ENCODE measurements at places on chromosomes 16 and 17. TPM values are rescaled to one million over a fixed set of nuclear protein-coding genes. Genes with fewer than 3 reads are reported as not detected.

MYH2 gene
- not detected for polyA plus RNA-seq

SLC16A13 gene
- polyA plus RNA-seq, result 10.1 TPM

KRT23 gene
- polyA plus RNA-seq, result 2.5 TPM

NPIPB13 gene
- polyA plus RNA-seq, result 1.1 TPM

FOXF1 gene
- polyA plus RNA-seq, result not detected

SOX15 gene
- polyA plus RNA-seq, result 49.4 TPM

DHRS7C gene
- polyA plus RNA-seq, result not detected

MYH8 gene
- polyA plus RNA-seq, result not detected

PROCA1 gene
- polyA plus RNA-seq, result 0.82 TPM

ADGRG1 gene
- 125 TPM for polyA plus RNA-seq

All from mammary epithelial cell (primary cell).